ENCODE measurements at places on chromosomes 6 and 20.

GRCh38 chr20:5171064-5171789 is 44.4 kb downstream of the CDS2 start:
- DNase-seq: no peak

DNA sequence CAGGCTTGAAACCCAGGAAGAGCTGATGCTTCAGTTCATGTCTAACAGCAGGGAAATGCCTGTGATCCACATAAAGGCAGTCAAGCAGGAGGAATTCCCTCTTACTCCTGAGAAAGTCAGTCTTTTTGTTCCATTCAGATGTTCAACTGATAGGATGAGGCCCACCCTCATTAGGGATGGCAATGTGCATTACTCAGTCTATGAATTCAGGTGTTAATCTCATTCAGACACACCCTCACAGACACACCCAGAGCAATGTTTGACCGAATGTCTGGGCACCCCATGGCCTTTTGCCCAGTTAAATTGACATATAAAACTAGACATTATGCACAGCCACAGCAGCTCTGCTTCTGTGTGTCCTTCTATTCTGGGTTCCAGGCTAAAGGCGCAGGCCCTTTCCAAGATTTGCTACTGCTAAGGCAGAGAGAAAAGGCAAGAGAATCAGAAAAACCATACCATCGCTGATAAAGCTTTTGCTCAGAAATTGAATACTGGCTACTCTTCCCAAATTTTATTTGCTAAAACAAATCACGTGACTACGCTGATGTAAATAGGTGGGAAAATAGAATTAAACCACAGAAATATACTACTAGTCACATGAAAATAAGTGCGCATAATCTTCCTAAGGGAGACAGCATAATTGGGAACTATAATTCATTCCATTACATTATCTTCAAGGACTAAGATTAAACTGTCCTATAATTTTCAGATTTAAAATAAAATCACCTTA is 625.0 kb upstream of the MAN1A1 start:
- no peak for DNase-seq

DNA sequence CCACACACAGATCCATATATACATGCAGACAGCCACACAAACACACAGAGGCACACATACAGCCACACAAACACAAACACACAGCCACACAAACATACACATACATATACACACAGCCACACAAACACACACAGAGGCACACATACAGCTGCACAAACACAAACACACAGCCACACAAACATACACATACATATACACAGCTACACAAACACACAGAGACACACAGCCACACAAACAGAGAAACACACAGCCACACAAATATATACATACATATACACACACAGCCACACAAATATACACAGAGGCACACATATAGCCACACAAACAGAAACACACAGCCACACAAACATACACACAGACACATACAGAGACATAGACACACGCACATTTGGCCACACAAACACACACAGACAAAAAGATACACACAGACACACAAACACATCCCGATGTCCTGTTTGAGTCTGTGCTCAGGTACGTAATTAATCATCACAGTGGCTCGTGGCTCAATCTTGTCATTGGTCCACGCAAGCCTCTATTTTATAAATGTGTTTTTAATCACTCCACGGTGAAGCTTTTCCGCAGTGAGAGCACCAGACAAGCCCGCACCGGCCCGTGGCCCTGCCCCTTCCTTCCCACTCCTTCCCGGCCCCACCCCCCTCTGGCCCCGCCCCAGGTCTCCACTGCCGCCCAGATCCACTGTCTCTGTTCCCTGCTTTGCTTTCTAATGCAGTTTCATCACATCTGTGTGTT is 135.3 kb downstream of the CDH4 start:
- DNase-seq: no peak

DNA sequence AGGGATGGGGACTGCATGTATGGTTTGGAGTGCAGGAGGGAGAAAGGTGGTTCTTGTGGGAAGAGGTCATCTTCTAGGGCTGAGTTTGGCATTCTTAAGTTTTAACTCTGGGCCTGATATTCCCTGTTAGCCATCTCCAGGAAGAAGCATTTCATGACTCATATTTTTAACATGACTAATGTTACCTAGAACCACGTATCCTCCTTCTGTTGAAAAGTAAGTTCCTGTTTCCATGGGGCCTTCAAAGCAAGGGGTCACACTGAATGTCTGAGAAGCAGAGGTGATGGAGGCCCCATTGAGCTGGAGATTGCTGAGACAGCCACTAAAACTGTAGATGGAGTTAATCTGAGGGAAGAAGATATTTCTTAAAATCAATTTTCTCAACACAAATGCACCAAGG is 30.2 kb downstream of the FAM229B start:
- no peak for DNase-seq

GRCh38 chr20:40689100-40689942 is at the start of gene MAFB:
TSS of gene MAFB (minus strand) at chr20:40689236. CDS start at chr20:40688850, 386 bp downstream.
- peak; percentile 97 for DNase-seq

- DNase-seq: no peak
These were observed 40.5 kb downstream of the SLC22A1 start for GRCh38 chr6:160162030-160162566.
